ENCODE measurements at places on chromosomes 13 and 19.

DNA sequence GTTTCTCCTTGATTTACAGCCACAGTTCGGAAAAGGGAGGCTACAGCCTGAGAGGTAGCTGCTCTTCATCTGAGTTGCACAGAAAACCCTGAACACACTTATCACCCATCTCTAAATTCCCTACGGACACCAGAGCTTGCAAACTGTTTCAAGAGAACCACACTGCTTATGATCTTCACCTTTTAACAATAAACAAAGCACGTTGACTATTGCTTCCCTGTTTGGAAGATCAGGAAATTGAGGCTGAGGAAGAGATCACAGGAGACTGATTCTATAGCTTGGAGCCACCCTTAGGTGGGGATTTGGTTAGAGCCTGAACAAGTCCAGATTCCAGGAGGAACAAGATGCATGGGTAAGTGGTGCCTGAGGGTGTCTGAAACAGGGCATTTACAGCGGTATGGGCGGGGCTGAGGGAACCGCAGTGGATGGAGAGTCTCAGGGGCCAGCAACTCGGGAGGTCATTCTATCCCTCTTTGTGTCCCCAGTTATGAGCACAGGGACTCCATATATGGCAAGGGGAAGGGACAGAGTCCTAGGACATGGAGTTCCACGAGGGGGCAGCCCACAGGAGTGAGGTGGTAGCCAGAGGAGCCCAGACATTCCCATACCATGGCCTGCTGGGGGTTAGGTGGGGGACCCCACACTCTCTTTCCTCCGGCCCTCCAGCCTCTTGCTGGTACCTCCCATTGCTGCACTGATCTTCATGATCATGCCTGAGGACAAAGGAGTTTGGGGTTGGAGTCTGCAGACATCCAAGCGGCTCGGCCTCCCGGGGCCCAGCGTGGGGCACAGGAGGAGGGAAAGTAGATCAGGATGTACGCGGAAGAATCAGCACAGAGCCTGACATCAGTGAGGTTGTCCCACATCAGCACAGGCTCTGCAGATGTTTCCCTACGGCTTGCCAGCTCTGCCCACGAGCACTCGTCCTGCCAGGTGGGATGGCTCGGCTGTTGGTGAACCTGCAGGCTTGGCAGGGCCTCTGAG, 162.3 kb upstream of the ZNF536 start:
- DNase-seq: no peak

DNA sequence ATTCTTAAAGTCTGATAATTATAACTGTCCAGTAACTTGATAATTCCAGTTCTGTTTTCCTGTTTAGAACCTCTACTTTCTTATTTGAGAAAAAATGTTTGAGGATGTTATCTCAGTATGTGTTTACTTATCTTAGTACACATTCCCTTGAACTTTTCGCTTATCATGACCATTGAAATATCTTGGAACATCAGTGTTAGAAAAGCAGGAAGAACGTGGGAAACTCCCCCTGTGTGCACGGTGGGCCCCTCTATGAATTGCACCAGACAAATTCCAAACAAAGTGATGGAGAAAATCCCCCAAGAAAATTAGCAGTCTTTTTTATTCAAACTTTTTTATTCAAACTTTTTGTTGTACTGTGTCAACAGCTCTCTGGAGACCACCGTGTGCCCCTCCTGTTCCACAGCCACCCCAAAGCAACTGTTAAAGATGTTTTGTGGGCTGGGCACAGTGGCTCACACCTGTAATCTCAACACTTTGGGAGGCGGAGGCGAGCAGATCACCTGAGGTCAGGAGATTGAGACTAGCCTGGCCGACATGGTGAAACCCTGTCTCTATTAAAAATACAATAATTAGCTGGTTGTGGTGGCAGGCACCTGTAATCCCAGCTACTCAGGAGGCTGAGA, 78.3 kb upstream of the PEG3 start:
- no peak for DNase-seq

DNA sequence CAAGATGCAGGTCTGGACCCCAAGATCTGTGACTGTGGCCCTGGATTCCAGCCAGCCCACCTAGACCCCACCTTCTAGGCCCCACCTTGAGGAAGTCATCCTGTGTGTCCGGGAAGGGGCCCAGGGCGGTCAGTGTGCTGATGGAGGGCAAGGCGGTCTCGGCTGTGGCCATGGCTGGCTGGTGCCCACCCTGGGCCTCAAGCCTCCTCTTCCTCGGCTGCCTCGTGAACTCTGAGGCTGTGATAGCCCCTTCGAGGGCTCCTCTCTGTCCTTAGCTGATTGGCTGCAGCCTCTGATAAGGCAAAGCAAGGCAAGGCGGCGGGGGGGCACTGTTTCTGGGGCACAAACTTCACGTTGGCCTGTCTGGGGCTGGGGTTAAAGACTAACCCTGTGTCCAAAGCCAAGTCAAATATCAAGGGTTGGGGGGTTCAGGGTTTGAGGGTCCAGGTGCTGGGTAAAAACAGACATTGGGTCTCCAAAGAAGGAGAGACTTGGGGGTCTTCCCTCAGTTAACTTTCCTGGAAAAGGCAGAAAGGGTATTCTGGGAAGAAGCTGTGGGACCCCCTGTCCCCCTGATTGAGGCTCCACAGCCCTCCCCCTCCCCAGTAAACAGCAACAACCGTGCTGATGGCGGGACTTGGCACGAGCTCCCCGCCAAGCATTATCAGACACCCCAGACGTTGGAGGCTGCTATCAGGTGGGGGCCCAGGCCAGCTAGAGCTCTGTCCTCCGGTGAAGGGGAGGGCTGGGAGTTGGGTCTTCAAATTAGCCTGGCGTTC, at the start of gene KLF1:
KLF1 (minus strand) TSS at position 233 of the 779 bp plus-strand sequence; CDS start at position 172, 61 bp downstream.
- DNase-seq: no peak

GRCh38 chr13:111342721-111343120, 22.3 kb downstream of the TEX29 start:
- no peak for DNase-seq

GRCh38 chr13:69793783-69794453, 313.7 kb upstream of the ATXN8OS start:
- no peak for DNase-seq

DNA sequence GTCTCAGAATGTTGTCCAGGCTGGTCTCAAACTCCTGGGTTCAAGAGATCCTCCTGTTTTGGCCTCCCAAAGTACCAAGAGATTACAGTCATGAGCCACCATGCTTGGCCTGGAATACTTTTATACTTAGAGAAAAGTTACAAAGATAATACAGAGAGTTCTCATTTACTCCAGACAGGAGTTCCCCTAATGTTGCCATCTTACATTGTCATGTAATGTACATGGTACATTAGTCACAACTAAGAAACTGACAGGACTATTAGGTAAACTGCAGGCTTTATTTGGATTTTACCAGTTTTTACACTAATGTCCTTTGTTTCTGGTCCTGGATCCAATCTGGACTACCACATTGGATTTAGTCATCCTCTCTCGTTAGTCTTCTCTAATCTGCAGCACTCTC, 2.3 kb upstream of the C19orf84 start:
- no peak for DNase-seq

All from activated CD4-positive, alpha-beta T cell treated with anti-CD3 and anti-CD28 coated beads, Interleukin-2, Interleukin-6, amounts not matched to agents 100 ng/mL and 50 ng/mL, durations not matched to agents 16 hours and 8 hours (primary cell).